DMS153 (cell line): ENCODE measurements at places on chromosomes 3 and 15.

DNA sequence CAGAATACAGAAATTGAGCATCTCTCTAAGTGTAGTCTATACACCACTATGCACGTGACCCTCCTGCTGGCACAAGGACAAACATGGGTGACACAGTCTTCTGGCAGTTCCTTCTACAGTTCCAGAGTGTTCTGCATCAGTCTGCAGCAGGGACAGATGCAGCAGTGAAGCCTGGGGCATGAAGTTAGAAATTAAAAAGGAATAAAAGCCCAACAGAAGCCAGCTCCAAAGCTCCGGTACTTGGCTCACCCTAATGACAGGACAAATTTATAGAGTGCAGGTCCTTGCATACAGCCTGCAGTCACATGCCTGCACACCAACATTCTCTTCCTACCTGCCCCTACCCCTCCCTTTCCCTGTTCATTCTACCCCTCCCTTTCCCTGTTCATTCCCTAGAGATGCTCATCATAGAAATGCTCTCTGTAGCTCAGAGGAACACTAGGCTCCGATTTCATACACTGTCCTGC, 15.0 kb downstream of the UACA start:
- DNase-seq: no peak

GRCh38 chr15:66595931-66596545, 30.2 kb upstream of the LCTL start:
- no peak for DNase-seq

DNA sequence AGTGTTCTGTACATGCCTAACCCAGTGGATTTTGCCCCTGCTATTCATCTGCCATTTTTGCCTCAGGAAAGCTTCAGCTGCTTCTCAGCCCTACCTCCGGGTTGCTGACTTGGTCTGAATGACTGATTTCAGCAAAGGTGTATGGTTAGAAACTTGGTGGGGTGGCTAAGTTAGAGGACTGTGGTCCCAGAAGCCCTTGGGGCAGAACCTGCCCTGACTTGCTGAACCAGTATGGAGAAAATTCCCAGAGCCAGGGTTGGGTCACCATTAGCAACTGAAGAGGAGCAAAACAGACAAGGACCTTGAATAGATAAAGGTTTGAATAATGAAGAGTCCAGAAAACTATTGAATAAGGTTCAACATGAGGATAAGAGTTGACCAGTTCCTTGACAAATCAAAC, 6.1 kb upstream of the WWTR1 start:
- no peak for DNase-seq

- DNase-seq: no peak
Observed at GRCh38 chr3:126568776-126569342, 10.1 kb upstream of the C3orf22 start.

- DNase-seq: no peak
Observed at GRCh38 chr15:91841861-91842260, 11.6 kb upstream of the SLCO3A1 start.

- no peak for DNase-seq
Observed at GRCh38 chr15:61227950-61228936, 859 bp downstream of the RORA start.
